ENCODE measurements at places on chromosomes 2 and 18. TPM values are rescaled to one million over a fixed set of nuclear protein-coding genes. Genes with fewer than 3 reads are reported as not detected.

Gene FKBP1B
- total RNA-seq, result 13.0 TPM

GRCh38 chr2:69604026-69604678, 39.4 kb downstream of the AAK1 start:
- DNase-seq, result no peak
- H3K36me3 ChIP-seq, result no peaks in the 10 kb centered on the region
- no peaks in the 10 kb centered on the region for H3K4me1 ChIP-seq

- no peak for DNase-seq
- no peaks in the 10 kb centered on the region for H3K27me3 ChIP-seq
- H3K36me3 ChIP-seq, result no peaks in the 10 kb centered on the region
- no peaks in the 10 kb centered on the region for H3K4me1 ChIP-seq
These were observed 1398.5 kb upstream of the CELF4 start for GRCh38 chr18:38963943-38964660.

DNA sequence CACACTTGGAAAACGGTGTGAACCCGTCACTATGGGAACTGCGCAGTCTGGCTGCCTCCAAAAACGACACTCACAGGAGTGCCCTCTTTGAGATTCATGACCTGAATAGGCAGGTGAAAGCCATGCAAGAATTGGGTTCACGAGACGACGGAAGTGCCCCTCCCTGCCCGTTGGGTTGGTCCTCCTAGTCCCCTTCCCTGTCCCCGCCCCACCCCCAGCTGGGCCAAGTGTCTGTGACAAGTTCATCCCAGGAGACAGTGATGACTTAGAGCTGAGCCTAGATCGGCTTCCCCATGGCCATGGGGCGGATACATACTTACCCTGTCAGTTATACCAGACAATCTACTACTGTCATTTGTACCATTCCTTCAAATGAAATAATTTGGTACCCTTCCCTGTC, 1137.7 kb upstream of the CHAC2 start:
- no peaks in the 10 kb centered on the region for H3K27me3 ChIP-seq
- H3K36me3 ChIP-seq, result no peaks in the 10 kb centered on the region
- no peak overlapping the region for H3K4me3 ChIP-seq

DNA sequence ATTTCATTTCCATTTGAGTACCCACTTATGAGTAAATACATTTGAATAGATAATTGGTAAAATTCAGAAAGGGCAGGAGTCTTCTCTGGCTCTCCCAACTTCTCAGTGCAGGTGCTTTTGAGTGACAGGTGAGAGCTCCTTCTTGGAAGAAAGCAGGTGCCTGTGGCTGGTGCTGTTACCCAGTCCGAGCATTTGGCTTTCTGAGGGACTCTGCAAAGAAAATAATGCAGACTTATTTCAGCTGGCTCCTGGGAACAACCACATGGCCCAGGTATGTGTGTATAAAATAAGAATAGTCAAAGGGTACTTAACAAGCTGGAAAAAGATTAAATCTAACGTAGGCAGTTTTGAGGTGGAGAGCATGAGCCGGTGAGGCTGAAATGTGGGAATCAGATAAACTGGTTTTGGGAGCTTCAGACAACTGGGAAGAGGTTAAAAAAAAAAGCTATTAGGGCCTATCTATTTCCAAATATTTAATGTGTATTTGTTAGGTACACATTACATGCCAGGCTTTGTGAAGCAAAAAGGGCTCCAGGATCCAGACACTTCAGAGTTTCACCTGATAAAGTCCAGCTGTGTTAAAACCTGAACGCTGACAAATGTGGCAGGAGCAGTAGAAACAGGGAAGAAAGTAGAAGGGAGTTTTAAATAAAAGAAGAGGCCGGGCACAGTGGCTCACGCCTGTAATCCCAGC, 20.6 kb downstream of the ZNF236 start:
- DNase-seq, result no peak
- no peak overlapping the region for H3K27ac ChIP-seq
- no peaks in the 10 kb centered on the region for H3K36me3 ChIP-seq
- peaks cover 6% of the 10 kb centered on the region for H3K4me1 ChIP-seq

- H3K27ac ChIP-seq, result no peak overlapping the region
- no peak overlapping the region for H3K4me3 ChIP-seq
- DNase-seq, result no peak
- H3K4me1 ChIP-seq, result no peaks in the 10 kb centered on the region
- H3K27me3 ChIP-seq, result no peaks in the 10 kb centered on the region
These were observed 35.1 kb upstream of the NTSR2 start for GRCh38 chr2:11705063-11705462.

DNA sequence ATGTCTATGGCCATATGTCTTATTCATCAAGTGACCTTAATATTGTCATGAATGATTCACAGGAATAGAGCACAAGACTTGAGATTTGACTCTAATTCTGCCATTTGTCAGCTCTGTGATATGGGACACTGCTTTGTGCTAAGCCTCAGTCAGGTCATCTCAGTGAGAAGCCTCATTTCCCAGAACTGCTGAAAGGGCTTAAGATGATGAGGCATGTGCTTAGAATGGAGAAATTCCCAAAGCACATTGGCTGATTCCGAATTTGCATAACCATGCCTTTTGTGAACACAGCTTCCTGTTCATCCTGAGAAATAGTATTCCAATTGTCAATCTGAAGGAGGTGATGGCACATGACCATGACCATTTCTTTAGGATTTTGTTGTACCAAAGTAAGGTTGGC, 218.1 kb downstream of the ALK start:
- no peak for DNase-seq
- H3K4me1 ChIP-seq, result no peaks in the 10 kb centered on the region
- no peaks in the 10 kb centered on the region for H3K27me3 ChIP-seq
- H3K4me3 ChIP-seq, result no peak overlapping the region
- no peak overlapping the region for H3K27ac ChIP-seq
- no peaks in the 10 kb centered on the region for H3K36me3 ChIP-seq

DNA sequence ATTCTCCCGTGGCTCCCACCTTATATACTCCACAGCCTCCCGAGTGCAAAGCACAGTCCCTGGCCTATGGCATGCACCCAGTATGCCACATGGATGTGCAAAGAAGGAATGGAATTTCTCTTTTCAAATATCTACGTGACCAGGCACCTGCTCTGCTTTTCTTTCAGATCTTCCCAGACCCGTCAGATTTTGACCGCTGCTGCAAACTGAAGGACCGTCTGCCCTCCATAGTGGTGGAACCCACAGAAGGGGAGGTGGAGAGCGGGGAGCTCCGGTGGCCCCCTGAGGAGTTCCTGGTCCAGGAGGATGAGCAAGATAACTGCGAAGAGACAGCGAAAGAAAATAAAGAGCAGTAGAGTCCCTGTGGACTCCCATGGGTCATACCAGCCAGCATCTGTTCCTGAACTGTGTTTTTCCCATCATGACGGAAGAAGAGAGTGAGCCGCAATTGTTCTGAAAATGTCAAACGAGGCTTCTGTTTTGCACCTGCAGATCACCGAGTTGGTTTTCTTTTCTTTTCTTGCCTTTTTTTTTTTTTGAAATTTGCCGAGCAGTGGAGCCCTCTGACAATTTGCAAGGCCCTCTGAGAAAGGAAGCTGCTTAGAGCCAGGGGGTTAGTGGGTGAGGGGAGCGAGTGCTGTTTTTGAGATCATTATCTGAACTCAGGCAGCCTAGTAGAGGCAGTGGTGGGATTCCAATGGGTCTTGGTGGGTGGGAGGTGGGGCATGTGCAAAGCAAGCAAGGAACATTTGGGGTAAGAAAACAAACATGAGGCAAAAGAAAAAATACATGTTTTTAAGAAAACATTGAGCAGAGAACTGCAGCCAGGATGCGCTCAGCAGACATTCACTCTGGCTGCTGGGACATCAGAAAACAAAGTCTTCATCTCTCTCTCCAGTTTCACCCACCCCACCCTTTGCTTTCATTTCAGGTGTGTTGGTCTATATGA, 26.2 kb downstream of the LBH start:
- no peak for DNase-seq
- H3K4me3 ChIP-seq, result no peak overlapping the region
- no peaks in the 10 kb centered on the region for H3K27me3 ChIP-seq
- peaks cover 8% of the 10 kb centered on the region for H3K36me3 ChIP-seq

GRCh38 chr2:50953021-50953420, 78.9 kb downstream of the NRXN1 start:
- H3K4me1 ChIP-seq, result no peaks in the 10 kb centered on the region
- H3K4me3 ChIP-seq, result no peak overlapping the region
- H3K27ac ChIP-seq, result no peak overlapping the region
- H3K27me3 ChIP-seq, result no peaks in the 10 kb centered on the region
- H3K36me3 ChIP-seq, result no peaks in the 10 kb centered on the region

DNA sequence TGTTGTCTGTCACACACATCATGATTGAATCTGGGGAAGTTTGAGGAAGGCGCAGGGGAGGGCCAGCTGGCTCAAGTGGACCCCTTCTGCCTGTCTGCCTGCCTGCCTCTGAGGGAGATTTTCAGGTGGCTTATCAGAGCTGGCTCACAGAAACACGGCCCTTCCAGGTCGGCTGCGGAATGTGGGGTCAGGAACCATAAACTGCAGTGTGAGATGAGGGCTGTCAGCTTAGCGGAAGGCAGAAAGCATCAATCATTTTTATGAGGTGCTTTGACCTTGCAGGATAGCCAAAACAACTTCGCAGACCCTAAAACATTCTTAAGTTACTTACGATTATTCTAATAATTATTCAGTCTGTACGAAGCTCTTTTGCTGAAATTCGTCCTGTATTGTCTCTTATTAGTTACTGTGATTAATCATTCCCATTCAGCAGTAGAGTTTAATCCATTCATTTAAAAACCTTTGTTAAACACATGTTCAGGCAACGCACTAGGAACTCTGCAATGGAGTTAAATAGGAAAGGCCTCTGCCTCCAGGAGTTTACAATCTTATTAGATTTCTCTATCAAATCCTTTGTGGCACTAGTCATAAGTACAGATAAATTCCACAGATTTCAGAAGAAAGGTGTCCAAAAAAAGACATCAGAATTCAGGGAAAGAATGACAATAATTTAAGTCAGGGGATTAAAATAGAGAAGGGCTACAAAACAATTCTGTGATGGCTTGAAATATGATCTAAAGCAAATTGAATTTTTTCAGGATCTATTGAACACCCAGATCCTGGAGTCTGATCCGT, 371.6 kb downstream of the HRH4 start:
- H3K36me3 ChIP-seq, result no peaks in the 10 kb centered on the region
- no peaks in the 10 kb centered on the region for H3K27me3 ChIP-seq
- H3K4me1 ChIP-seq, result no peaks in the 10 kb centered on the region

Measured in upper lobe of left lung (tissue), 6 donors.